Left kidney (tissue), 8 donors: ENCODE measurements at places on chromosomes 6 and 20.

- DNase-seq: no peak
These were observed 27.9 kb upstream of the TMEM217 start for GRCh38 chr6:37285861-37286311.

DNA sequence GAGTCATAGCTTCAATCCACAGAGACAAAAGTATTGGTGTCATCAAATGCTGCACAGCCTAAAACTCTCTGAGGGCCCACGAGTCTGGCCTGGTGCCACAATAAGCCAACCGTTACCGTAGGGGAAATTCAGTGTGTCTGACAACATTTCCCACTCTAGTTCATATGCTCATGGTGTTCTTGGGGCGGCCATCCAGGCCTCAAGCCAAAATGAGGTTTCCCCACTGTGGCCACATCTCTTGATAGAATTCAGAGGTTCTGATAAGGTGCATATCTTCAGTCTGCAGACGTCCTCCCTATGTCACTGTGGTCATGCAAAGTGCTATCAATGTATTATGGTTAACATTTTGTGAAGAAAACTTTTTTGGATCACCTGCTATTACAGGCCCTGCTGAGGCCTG is 627.7 kb downstream of the QKI start:
- DNase-seq: no peak

DNA sequence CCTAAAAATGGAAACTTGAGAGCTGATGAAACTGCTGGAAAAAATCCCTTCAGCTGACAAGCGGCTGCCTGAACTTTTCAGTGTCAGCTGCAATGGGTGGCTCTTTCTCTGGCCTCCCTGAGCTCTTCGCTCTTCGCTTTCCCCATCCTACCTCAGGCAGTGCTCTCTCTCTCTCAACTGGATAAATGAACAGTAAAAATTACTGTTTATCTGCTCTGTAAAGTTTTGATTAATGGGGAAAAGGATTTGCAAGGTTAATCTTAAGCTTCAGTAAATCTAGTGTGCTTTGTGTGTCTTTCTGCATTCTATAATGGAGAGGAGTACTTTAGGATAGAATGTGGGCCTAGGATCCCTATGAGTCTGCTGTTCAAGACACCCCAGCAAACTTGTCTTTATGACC is 35.1 kb downstream of the TMEM14A start:
- DNase-seq: no peak

GRCh38 chr20:58168843-58169242 is 59.6 kb downstream of the ANKRD60 start:
- no peak for DNase-seq

GRCh38 chr6:41284726-41285125 is 1.8 kb downstream of the TREM1 start:
- DNase-seq: peak; percentile 42

DNA sequence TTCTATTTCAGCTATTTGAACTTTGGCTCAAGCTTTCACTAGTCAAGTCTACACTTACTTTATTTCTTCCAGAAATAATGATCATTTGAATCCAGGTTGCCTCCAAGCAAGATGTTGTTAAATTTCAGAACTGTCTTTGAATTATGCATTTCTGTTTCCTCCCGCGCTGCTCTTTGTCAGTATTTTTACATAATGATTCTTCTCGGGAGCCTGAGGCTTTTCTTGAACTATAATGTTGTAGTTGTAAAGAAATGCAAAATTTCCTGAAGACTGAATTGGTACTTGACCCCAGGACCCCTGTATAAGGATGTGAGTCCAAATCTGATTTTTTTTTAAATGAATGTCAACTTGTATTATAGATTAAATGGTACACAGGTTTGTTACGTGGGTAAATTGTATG is 80.4 kb downstream of the ARMC2 start:
- DNase-seq: no peak

GRCh38 chr20:20303742-20304141 is 64.2 kb upstream of the INSM1 start:
- no peak for DNase-seq

DNA sequence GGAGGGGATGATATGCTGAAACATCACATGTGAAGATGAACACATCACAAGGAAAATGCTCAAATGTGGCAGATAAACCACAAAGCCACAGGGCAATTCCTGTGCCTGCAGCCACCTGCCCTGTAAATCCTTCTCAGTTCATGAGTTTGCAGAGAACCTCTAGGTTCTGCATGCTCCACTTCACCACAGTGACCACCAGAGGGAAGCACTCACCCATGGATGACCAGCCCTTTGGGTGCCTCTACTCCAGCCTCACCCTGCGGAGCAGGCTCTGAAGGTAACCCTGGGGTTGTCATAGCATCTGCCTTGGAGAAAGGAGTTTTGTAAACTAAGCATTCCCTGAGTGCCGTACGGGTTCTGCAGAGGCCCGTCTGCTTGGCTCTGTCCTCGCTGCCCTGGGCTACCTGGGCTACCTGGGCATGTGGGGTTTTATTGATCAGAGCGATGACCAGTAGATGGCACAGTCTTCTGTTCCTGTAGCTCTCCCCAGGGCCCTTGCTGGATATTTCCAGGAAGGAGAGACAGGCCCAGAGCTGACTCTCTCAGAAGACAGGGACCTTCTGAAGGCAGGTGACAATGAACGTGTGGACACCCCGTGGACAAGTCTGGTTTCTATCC is 31.7 kb upstream of the CST1 start:
- no peak for DNase-seq

GRCh38 chr20:51803148-51803854 is 980 bp upstream of the SALL4 start:
- no peak for DNase-seq

DNA sequence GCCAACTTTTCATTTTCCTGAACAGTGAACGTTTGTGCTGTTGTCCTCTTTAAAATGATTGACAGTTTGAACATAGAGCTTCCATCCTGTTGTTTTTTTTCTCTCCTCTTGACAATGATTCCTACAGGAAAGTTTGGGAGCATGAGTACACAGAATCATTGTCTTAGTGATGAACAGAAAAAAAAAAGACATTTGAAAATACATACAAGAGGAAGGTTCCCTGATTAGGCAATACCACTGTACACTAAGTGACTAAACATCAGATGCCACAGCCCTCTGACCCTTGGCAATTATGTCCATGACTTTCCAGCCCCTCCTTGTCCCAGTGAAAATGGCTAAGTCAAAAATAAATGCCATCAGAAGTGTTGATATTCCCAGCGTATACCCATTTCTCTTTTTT is 71.5 kb downstream of the RTN4IP1 start:
- DNase-seq: no peak

GRCh38 chr6:86010915-86011786 is 368.5 kb upstream of the SYNCRIP start:
- no peak for DNase-seq

GRCh38 chr20:63352811-63353221 is 8.3 kb downstream of the CHRNA4 start:
- DNase-seq: no peak

- peak; percentile 17 for DNase-seq
These were observed 26.7 kb downstream of the GPX6 start for GRCh38 chr6:28488916-28489365.

- no peak for DNase-seq
These were observed 3.8 kb upstream of the PIGU start for GRCh38 chr20:34680586-34681175.

DNA sequence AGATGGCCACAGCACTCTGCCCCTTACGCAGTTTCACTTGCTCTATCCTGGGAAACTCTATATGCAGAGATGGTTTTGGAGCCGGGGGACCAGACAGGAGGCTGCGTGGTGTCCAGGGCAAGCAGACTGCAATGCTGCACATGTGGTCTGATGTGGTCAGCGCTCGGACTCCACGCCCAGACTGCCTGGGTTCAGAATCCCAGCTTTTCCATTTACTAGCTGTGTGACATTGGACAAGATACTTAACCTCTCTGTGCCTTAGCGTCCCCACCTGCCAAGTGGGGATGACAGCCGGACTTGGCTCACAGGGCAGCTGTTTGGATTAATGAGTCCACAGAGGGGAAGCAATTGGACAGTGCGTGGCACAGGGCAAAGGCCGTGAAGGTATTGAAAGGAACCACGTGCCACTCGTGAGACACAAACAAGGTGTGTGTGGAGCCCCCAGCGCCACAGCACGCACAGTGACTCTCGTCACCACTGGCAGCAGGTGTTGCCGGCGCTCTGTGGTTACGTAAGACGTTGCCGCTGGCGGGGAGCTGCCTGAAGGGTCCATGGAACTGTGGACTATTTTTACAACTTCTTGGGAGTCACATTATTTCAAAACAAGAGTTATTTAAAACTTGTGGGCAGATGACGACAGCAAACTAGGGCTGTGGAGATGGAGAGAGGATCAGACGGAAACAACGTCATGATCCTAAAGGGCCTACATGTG is 201.4 kb downstream of the PREX1 start:
- no peak for DNase-seq

DNA sequence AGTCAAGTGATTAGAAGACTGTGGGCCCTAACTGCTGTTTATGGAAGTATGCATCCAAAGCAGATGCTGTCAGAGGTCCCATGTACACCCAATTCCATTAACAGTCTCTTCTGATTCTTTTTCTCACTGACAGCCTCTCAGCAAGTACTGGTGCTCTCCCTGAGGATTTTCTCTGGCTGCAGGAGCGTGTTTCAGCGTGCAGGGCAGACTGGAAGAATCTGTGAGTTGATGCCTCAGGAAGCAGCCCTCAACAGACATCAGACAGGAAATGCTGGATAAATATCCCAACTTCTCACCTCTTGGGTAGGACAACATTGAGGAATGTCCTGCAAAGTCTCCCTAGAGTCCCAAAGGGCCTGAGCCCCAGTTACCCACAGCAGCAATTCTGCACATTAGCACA is 40.8 kb downstream of the ANKEF1 start:
- DNase-seq: no peak

GRCh38 chr20:50574586-50574985 is 64.4 kb downstream of the PTPN1 start:
- DNase-seq: no peak

GRCh38 chr6:5837323-5837722 is 169.4 kb downstream of the NRN1 start:
- no peak for DNase-seq

DNA sequence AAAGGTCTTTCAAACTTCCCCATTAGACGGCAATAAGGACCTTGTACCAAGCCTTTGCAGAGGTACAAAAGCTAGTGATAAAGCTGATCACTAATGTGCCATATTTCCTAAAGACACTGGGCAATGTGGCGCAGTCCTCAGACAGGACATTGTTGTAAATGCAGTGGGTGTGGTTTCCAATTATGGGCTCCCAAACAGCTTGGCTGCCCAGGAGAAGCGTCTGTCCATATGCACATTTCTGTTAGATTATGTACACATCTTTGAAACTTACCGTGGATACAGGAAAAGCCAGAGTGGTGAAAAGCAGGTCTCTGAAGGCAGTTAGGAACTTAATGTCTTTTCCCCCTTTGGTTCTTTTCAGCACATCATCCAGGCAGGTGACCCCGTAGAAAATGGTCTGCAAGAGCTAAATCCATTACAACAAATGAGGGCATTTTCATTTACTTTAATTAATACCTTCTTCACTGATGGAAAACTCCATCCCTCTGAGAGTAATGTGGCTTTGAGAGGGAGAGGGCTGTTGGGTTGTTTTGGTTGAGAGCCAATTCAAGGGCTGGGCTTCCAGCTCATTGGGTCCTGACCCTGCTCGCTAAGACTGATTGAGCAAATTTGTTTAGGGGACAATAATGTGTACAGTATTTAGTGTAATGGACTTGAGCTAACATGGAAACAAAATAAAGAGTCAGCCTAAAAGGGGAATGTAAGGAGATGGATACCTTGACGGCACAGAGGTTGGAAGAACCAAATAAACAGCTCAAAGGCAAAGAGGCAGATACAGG is 10.4 kb downstream of the ADTRP start:
- DNase-seq: no peak

DNA sequence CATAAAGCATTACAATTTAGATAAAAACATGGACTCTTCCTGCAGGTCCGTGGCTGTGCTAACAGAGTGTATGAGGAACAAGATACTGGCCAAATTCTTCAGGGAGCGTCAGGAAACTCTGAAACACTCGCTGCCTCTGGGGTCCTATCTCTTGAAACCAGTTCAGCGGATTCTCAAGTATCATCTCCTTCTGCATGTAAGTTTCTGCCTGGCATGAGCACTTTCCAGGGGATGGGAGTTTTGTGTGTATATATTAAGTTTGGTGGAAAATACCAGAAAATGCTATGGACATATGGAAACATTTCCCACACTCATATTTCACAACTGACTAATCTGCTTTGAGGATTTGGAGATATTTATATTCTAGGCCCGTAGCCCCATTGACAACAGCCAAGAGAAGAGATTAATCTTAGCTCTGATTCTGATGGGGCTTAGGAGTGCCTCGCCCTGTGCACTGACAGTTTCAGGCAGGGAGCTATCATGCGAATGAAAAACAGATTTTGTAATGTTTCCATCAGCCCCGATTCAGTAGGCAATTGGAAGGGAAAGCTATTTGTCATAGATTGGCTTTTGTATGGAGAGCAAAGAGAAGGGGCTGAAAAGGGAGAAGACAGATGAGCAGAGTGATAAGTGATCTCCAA is 64.7 kb upstream of the MTHFD1L start:
- no peak for DNase-seq

DNA sequence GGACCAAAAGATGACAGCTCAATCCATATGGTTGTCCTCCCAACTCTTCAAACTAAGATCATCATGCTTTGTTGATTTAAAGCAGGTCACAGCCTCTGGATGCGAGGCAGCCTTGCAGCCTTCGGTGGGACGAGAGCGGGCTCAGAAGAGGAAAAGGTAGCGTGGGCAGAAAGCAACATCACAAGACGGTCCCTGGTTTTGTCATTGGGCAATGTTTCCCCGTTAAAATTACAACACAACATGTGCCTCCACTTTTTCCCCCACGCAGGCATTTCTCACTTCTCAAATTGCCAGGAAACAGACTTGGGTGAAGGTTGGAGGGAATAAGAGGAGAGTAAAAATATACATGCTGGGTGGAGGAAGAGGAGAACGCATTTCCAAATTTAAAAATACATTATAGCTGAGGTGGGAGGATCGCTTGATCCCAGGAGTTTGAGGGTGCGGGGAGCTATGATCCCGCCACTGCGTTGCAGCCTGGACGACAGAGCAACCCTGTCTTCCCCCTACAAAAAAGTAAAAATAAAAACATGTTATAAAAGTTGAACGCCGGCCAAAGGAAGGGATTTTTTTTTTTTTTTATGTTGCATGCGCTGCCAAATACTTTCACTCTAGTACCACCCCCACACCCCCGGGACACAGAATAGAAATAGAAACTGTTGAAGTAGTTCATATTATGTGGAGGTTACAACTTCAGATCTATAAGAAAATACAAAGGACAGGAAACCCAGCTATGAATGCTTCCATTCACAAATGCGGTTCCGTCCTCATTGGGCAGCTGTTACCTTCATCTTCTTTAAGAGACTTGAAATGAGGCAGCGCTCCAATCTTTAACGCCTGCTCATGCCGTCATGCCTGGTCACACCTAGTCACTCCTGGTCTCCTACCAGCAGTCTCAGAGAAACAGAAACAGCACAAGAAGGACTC is 13.9 kb upstream of the NAA20 start:
- no peak for DNase-seq

- DNase-seq: no peak
These were observed 172.2 kb downstream of the AIG1 start for GRCh38 chr6:143232849-143233248.
